ENCODE measurements at places on chromosomes 11 and 22. TPM values are rescaled to one million over a fixed set of nuclear protein-coding genes. Genes with fewer than 3 reads are reported as not detected.

- no peak for DNase-seq
These were observed 88.8 kb downstream of the CD44 start for GRCh38 chr11:35227576-35228327.

DNA sequence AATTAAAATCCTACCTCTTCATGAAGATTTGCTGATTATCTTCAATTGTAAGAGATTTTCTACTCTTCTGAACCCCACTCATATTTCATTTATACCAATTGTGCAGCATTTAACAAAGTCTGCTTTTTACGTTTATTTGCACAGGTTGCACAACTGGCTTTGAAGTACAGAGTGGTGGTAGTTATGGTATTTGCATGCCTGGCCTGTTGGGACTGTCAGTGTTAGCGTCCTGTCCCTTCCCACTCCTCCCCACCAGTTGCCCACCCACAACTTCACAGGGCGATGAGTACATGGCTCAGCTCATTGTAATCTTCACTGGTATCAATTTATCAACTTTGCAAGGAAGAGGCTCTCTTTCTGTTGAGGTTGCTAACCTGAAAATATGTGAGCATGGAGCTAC, 372.3 kb downstream of the AASDHPPT start:
- DNase-seq, result no peak

DNA sequence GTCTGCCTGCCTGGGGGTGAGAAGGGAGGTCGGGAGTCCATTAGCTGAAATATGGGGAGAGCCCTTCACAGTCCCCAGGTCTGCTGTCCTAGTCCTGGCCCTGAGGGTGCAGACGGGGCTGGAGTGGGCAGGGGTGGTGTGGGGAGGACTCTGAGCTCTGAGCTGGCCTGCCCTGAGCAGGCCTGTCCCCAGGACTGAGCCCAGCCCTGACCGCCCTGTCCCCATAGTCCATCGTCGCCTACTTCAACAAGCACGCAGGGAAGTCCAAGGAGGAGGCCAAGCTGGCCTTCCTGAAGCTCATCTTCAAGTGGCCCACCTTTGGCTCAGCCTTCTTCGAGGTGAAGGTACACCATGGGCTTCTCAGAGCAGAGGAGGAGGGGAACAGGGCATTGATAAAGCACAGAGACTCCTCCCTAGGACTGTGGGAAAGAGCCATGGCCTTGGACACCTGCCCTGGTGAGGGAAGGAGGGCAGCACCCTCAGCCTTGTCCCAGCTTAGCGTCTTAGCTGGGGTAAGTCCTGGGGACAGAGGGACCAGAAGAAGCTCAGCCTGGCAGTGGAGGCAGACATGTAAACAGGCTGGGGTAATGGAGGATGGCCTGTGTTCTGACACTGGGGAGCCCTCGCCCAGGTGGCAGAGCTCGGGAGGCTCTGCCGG, 83.7 kb downstream of the MYO7A start:
- DNase-seq, result no peak

DNA sequence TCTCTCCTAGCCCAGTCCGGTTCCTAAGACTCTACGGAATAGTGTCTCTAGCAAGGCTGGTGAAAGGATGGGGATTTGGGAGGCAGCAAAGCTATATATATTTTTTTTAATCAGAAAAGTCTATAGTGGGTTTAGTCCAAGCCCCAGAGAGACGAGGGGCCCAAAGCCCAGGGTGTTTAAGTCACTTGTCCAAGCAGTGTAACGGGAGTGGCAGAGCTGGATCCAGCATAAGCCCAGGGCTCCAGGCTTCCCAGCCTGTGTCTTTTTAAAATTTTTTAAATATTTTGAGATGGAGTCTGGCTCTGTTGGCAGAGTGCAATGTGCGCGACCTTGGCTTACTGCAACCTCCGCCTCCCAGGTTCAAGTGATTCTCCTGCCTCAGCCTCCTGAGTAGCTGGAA, 6.8 kb downstream of the GRIK4 start:
- DNase-seq, result no peak

- DNase-seq, result no peak
These were observed 42.6 kb downstream of the CACNG2 start for GRCh38 chr22:36660931-36661330.

DNA sequence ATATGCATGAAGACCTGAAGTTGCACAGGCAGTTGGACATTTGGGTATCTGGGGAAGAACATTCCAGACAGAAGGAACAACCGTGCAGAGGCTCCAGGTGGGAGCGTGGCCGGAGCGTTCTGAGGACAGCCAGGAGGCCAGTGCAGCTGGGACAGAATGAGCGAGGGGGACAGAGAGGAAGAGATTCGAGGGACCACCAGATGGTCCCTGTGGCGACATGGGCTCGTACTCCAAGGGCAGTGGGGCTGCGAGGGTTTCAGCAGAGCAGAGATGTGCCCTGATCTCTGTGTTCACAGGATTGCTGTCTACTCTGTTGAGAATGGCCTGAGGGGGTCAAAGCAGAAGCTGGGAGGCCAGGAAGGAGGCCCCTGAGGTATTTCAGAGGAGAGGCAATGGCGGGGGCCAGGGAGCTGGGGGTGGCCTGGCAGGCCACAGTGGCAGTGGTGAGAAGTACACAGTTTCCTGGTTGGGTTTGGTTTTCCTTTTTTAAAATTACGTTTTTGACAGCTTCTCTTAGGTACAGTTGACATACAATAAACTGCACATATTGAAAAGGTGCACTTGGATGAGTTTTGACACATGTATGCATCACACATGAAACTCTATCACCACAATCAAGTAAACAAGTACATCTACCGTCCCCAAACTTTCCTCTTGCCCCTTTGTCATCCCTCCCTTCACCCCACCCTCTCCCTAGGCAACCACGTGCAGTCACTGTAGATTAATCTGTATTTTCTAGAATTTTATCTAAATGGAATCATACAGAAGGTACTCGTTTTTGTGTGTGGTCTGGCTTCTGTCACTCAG, 24.8 kb upstream of the SOX10 start:
- DNase-seq, result no peak

GRCh38 chr11:69377953-69378302, 84.0 kb downstream of the MYEOV start:
- no peak for DNase-seq

GRCh38 chr22:17876306-17876831, 102.1 kb upstream of the BID start:
- DNase-seq, result no peak

- no peak for DNase-seq
These were observed 19.3 kb upstream of the ARAP1 start for GRCh38 chr11:72771507-72771906.

GRCh38 chr11:88827018-88827676, 238.6 kb downstream of the GRM5 start:
- no peak for DNase-seq

DNA sequence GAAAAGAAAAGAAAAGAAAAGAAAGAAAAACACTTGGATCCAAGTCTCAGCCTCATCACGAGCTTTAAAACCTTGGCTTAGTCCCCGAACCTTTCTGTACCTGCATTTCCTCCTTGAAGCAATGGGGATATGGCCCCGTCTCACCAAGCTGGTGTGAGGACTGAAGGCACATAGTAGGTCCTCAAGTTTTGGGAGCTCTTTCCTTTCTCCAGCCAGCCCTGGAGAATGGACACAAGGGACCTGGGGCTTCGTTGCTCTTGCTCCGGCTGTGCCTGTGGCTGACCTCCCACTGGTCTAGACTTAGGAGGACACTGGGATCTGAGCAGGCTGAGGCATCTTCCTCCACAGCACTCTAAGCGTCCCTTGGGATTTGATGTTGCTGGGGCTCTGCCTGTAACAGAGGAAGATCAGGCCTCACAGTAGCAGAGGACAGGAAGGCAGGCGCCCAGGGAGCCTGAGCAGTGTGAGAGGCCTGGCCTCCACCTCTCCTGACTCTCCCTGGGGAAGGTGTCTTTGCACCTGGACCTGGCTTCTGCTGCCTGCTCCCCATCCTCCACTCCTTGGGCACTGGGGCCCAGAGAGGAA, 32.8 kb downstream of the KCNC1 start:
- DNase-seq, result no peak

DNA sequence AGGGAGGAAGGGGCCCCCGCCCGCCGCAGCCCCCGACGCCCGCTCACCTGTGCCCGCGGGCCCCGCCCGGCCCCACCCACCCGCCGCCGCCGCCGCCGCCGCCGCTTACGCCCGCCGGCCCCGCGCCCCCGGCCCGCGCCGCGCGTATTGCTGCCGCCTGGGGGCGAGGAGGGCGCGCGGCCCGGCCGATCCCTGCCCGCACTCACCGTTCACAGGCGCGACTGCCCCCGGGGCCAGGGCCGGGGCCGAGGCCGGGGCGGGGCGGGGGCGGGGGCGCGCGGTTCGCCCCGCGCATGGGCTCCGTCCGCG, 212 bp downstream of the HRAS start:
- no peak for DNase-seq

- DNase-seq, result no peak
These were observed 73.5 kb upstream of the PITPNB start for GRCh38 chr22:27992294-27993165.

DNA sequence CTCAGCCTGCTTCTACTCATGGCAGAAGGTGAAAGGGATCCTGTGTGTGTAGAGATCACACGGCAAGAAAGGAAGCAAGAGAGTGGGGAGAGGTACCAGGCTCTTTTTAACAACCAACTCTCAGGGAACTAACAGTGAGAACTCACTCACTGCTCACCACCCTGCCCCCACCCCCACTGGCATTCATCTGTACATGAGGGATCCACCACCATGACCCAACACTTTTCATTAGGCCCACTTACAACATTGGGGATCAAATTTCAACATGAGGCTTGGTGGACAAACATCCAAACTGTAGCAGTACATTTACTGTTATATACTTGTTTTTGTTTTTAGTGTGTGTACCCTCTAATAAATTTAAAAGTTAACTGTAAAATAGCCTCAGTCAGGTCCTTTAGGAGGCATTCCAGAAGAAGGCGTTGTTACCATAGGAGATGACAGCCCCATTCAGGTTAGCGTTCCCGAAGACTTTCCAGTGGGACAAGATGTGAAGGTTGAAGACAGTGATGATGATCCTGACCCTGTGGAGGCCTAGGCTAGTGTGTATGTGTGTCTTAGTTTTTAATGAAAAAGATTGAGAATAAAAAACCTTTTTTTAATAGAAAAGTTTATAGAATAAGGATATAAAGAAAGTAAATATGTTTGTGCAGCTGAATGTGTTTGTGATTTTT, 11.3 kb downstream of the CUL5 start:
- no peak for DNase-seq

DNA sequence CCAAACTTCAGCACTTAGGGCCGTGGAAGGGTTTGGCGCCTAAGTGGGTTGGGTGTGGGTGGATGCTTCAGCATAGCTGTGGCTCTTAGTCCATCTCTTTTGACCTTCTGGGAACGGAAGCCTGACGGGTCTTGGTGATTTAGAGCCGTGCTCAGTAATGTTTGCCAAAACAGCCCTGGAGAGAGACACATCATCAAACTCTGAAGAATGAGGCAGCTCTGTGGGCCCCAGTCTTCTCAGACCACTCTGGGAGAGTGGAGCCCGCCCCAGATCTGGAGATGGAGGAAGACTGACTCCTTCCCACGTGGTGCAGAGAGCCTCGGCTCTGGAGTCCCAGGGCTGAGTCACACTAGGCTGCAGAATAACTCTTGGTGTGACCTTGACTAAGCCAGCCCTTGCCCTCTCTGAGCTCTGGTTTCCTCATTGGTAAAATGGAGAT, 168.9 kb downstream of the C11orf91 start:
- no peak for DNase-seq

DNA sequence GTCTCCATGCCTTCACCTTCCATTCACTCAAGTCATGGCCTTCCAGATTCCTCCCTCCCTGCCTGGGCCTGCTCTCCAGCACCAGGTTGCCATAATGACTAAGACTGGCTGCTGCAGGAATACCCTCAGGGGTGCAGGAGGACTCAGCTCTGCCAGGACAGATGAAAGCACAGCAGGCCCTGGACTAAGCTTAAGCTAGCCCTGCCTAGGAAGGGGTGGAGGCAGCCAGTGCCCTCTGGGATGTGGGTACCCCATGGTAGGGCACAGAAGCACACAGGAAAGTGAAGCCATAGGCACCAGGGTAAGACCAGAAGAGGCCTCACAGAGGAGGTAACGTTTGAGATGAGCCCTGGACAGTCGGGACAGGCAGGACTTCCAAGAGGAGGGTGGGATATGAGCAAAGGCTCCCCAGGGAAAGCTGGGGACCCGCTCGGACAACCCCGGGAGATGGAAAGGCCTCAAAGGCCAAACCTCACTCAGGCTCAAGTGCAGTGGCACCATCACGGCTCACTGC, 3.0 kb upstream of the RIN1 start:
- no peak for DNase-seq

DNA sequence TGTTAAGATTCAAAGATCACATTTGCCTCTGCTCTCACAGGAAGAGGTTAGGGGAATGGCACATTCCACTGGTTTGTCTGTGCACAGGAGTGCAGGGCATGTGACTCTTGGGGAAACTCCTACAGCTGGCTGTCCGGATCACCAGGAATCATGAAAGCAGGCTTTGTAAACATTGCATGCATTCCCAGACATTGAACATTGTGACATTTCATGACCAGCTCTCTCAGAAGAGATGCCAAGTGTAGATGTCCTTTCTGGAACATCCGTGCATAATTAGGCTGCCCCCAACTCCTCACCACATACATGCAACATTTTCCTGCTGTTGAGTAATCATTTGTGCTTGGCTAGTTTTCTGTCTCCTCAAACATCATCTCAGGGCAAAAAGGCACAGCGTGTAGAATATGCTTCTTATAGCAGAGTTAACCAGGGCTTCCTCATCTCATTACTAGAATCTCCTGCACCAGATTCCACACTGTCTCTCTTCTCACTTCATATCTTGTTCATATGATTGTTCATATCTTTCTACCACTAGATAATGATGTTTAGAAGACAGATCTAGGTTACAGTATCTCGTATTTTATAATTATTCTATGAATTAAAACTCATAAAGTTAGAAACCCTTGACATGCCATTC, 694.7 kb downstream of the NTM start:
- no peak for DNase-seq

GRCh38 chr22:32621656-32622003, 147.0 kb downstream of the FBXO7 start:
- no peak for DNase-seq

GRCh38 chr11:18145025-18145424, 12.7 kb downstream of the MRGPRX3 start:
- no peak for DNase-seq

- no peak for DNase-seq
These were observed 212.5 kb downstream of the TBC1D22A start for GRCh38 chr22:46974631-46975585.

DNA sequence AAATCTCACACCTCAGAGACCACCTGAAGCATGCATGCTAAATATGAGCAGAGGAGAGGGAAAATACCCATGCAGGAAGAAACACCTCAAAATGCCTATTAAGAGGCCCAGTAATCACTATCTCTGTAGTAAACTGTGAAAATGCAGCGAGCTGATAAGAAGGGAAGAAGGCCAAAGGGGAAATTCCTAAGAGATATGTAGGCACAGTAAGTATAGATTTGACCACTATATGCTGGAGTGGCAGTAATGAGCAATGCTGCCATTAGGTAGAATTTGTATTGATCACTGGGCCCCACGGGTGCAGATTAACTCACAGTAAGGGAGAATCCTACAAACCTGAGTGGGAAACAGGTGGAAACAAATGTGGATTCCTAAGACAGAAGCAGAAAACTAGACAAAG, 1813.1 kb upstream of the RAG2 start:
- no peak for DNase-seq

GRCh38 chr11:16040151-16040550, 316.2 kb downstream of the SOX6 start:
- DNase-seq, result no peak

KRTAP5-2 gene
- total RNA-seq, result not detected

NAP1L4 gene
- total RNA-seq, result 172 TPM

TMPRSS4 gene
- total RNA-seq, result 169 TPM

TBX10 gene
- not detected for total RNA-seq

MPPED2 gene
- total RNA-seq, result 63.9 TPM

All from type B pancreatic cell (in vitro differentiated cells).